ENCODE measurements at places on chromosomes 2 and 18.

GRCh38 chr2:70728128-70728527 lies 39.9 kb downstream of the ADD2 start:
- DNase-seq: no peak

DNA sequence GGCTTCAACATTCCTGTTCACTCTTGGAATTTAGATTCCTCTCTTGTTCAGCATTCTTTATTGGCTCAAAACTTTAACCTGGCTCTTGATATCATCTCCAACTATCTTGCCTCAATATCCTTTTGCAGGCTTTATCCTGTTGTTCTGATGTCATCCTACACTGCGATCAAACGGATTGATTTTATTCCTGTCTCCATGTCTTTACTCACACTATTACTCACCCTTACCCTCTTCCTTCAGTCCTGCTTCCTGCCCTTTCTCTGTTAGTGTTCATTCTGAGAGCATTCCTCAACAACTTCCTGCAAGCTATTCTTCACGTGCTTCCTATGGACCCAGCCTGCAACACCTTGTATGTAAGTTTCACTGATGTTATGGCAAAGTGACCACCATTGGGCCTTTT lies 264.7 kb downstream of the RNF152 start:
- no peak for DNase-seq

- DNase-seq: no peak
Observed at GRCh38 chr2:20186078-20186854, 38.7 kb downstream of the SDC1 start.

GRCh38 chr2:233882353-233882752 lies 14.2 kb upstream of the MSL3B start:
- DNase-seq: no peak

GRCh38 chr2:195575879-195576401 lies 81.1 kb upstream of the SLC39A10 start:
- DNase-seq: no peak

- DNase-seq: no peak
Observed at GRCh38 chr2:166464187-166464586, 29.9 kb downstream of the SCN7A start.

GRCh38 chr18:58300867-58301266 lies 256.8 kb downstream of the NEDD4L start:
- no peak for DNase-seq

DNA sequence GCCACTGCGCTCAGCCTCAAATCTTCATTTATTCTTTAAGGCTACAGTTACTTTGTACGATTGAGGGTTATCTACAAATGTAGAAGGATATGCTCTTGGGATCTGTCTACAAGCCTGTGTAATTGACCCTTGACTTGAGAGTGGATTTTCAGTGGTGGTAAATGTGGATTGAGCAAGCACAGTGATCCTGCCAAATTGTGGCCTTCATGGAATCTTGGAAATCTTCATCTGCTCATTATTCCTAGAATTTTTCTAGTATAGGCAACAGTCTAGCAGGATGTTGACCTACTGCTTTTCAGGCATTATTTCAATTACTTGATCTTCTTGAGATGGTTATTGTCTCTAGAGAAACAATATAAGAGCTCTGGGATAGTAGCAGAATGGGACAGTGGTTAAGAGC lies 226.1 kb upstream of the REV1 start:
- DNase-seq: no peak

- DNase-seq: no peak
Observed at GRCh38 chr2:156562124-156562523, 125.9 kb downstream of the GPD2 start.

GRCh38 chr2:98374286-98374685 lies 28.0 kb downstream of the CNGA3 start:
- no peak for DNase-seq

- DNase-seq: no peak
Observed at GRCh38 chr2:121147766-121148165, 137.2 kb downstream of the TFCP2L1 start.

DNA sequence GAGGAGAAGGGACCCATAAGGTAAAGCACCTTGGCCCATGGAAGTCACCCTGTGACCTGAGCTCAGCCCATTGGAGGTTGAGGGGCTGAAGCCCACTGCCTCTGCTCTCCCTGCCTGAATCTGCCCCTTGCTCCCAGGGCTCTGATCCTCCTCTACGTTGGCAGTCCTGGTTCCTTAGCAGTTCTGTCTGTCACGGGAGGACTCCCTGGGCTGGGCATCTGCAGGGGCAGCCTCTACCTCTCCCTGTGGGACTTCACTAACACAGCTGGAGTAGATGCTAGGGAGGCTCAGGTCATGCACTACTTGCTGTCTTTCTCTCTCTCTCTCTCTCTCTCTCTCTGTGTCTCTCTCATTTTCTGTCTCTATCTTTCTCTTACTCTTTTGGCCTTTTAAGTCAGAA lies 8.7 kb downstream of the GYPC start:
- DNase-seq: no peak

GRCh38 chr2:187266645-187267044 lies 181.4 kb downstream of the CALCRL start:
- DNase-seq: no peak

GRCh38 chr18:23365602-23366001 lies 87.5 kb upstream of the RIOK3 start:
- DNase-seq: no peak

DNA sequence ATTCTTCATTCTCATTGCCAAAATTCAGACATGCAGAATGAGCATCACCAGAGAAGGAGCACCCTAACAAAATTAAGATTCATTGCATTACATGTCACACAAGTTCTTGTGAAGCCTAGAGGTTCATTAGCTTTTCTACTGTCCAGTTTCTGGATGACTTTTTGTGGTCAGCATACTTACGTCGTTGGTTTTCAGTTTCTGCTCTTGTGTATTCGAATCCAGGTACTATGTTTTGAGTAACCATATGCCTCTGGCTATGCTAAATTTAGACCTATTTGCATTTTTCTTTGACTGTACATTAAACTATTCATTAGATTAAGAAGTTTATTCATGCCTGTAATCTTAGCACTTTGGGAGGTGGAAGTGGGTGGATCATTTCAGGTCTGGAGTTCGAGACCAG lies 251.3 kb downstream of the PARD3B start:
- no peak for DNase-seq

GRCh38 chr2:86050301-86050700 lies 55.4 kb downstream of the POLR1A start:
- no peak for DNase-seq

DNA sequence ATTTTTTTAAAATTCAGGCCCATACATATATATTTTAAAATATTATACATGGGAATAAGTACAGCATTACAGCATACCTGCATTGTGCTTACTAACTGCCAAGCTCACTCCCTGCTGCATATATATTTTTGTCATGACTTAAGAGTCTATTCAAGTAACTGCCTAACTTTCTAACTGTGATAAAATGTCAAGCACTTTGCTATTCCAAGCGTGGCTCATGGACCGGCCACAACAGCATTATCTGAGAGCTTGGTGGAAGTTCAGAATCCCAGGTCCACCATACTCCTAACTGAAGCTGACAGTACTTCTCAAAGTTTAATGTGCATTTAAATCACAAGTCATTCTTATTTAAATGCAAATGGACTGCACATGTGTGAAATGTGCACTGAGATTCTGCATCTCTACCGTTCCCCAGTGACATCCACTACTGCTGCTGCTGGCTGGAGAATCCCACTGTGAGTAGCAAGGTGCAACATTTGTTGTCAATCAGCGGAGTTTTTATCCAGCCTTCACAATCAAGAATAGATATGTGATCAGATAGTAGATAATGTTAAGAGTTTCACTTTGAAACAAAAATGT lies 79.1 kb downstream of the DYM start:
- no peak for DNase-seq

GRCh38 chr2:17373741-17374140 lies 144.5 kb downstream of the RAD51AP2 start:
- DNase-seq: no peak

DNA sequence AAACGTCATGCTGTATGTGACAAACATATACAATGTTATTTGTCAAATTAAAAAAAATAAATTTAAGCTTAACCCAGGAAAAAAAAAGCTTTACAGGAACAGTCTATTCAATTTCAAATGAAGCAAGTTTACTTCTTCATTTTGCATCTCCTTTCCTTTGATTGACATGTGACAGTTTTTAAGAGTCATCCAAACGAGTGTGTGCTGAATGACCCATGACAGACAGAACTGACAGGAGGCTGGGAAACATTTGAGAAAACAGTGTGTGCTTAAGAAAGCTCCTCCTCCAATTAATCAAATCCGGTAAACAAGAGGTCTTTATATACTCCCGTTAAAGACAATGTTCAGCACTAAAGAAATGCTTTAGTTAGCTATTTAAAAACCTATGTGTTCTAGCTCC lies 177.7 kb downstream of the SRBD1 start:
- DNase-seq: no peak

DNA sequence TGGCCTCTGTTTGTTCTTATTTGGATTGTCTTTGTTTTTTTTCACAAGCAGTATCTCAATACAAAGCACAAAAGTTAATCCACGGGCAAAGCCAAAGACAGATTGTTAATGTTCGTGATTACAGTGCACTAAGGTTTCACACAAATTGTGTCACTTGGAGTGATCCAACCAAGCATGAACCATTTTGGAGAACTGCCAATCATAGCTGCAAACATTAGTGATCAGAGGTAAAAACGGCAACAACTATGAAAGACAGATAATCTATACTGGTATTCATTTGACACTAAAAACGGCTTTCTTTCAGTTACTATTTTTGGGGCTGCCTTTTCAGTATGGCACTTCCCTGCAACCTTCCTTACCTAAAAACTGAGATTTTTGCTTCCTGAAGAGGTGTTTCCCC lies 213.1 kb upstream of the GULP1 start:
- DNase-seq: no peak

- DNase-seq: no peak
Observed at GRCh38 chr2:17877811-17878280, 621 bp upstream of the KCNS3 start.

DNA sequence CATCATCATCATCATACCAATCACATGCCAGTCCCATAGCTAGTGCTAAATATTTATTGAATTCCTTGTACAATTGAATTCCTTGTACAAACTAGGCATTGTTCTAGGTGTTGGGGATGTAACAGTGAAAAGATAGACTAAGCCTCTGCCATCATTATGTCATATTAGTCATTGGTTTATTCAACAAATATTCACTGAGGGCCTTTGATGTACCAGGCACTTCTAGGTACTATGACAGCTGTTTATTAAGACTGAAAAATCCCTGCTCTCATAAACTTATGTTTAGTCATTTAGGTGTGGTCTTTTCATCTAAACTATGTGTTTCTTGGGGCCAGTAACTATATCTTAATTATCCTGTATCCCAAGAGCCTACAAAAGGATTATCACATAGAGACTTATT lies 412.3 kb upstream of the ETAA1 start:
- no peak for DNase-seq

DNA sequence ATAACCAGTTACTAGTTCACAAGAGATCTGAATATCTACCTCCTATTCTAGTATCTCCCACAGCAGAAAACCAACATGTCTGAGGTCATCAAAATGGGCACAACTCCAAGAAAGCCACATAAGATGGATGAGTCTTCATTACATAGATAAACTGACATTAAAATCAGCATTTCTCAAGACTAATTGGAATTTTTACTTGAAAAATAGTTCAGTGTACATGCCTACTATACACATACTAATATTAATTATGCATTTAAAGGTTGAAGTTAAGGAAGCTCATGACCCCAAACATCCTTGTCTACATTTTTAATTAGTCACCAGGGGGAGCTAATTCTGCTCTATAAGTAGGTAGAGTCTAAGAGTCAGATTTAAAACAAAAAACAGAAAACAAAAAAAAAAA lies 41.9 kb downstream of the ZNF521 start:
- DNase-seq: no peak

DNA sequence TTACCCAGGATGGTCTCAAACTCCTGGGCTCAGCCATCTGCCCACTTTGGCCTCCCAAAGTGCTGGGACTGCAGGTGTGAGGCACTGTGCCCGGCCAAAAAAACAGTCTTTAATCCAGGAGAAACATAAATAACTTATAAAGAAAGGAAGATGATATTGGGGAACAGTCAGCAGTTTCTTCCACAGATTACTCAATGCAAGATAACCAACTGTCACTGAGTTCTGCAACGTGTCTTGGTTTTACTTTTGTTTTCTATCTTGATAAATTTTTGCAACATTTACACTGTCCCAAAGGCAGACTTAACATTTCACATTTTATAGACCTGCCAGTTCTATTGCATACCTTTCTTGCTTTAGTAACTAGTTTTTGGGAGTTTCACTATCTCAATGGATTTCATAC lies 71.1 kb downstream of the ANKRD44 start:
- no peak for DNase-seq

DNA sequence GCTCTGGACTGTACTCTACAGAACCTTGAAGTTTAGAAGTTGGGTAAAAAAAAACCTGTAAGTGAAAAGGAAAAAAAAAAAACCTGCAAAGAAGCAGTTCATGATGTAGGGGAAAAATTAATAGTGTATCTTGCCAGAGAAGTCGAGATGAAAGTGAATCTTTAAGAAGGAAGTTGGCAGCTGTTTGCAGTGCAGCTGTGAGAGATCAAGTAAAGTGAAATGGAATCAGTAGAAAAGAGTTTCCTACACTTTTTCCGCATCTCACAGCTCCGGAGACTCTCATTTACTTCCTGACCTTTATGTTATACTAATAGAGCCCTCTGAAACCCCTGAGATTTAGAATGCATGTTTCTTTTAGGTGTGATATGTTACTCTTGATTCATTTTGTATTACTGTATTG lies 19.2 kb downstream of the RNMT start:
- no peak for DNase-seq
